ENCODE measurements at places on chromosomes 16 and 17.
A peak's percentile ranks its signal among the peaks of the same experiment; 100 is the strongest.

DNA sequence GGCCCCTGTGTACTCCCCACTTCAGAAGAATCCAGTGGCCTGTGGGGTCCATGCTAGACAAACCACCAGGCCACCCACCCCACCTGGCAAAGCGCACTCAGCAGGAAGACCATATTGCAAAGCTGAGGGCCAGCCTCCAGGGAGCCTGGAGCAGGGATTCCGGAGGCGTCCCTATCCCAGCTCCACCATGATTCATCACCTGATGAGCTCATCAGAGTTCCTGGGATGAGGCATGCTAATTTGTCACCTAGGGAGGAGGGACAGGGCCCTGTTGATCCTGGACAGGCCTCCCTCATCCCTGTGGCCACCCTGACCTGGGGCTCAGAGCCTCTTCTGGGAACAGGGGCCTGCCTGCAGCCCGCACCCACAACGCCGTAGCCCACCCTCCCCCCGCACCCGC, 131.6 kb upstream of the PLCG2 start:
- DNase-seq: no peak

- DNase-seq: peak; percentile 94
Observed at GRCh38 chr17:19377602-19378415, 489 bp upstream of the MAPK7 start.

DNA sequence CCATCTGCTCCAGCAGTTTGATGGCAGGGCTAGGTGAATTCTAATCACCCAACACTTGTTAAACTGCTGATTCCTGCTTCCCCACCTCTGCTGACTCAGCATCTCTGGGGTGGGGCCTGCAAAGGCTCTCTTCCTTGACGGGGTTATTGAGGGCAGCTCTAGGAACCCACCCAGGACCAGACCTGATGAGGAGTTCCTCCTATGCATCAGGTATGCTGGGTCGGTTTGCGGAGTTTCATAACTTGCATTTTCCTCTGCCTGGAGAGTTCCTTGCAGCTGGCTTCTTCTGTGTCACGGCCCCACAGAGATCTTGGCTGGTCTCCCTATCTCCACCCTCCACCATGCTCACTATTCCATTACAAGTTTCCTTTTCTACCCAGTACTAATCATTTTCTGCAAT, 93.4 kb upstream of the CCL2 start:
- DNase-seq: no peak

GRCh38 chr16:12059216-12059769, 82.8 kb downstream of the SNX29 start:
- no peak for DNase-seq

DNA sequence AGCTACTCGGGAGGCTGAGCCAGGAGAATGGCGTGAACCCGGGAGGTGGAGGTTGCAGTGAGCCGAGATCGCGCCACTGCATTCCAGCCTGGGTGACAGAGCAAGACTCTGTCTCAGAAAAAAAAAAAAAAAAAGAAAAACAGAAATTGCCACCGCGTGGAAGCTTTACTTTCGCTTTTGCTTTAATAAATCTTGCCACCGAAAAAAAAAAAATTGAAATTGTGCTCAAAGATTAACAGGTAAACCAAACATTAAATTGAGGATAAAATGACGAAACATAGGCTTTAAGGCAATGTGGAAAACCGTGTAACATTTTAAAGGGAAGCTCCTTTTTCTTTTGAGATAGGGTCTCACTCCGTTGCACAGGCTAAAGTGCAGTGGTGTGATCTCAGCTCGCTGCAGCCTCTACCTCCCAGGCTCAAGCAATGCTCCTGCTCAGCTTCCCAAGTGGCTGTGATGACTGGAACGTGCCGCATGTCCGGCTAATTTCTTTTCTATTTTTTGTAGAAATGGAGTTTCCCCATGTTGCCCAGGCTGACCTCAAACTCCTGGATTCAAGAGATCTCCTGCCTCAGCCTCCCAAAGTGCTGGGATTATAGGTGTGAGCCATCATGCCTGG, 40.1 kb downstream of the ZNF276 start:
- no peak for DNase-seq

- no peak for DNase-seq
Observed at GRCh38 chr17:43591001-43591400, 44.9 kb upstream of the ETV4 start.

Measured in thoracic aorta (tissue), 2 donors.